ENCODE measurements at places on chromosomes 16 and 17. TPM values are rescaled to one million over a fixed set of nuclear protein-coding genes. Genes with fewer than 3 reads are reported as not detected.

MYH2 gene
- 0.37 TPM for total RNA-seq

PPY gene
- total RNA-seq: not detected

ADORA2B gene
- total RNA-seq: 1.9 TPM

ITGAD gene
- total RNA-seq: not detected

JPT1 gene
- total RNA-seq: 236 TPM

TEX14 gene
- total RNA-seq: 0.09 TPM

CTRB2 gene
- total RNA-seq: not detected

SMARCD2 gene
- 100 TPM for total RNA-seq

CCT6B gene
- total RNA-seq: 3.4 TPM

SLC9A5 gene
- 2.5 TPM for total RNA-seq

- DNase-seq: no peak
These were observed 4.5 kb downstream of the CD300C start for GRCh38 chr17:74541176-74542111.

- peak; percentile 80 for DNase-seq
These were observed 4.6 kb downstream of the SMCR8 start for GRCh38 chr17:18319604-18320256.

GRCh38 chr16:54462771-54463170, 176.2 kb upstream of the IRX3 start:
- DNase-seq: no peak

GRCh38 chr17:47964856-47965255, 6.1 kb upstream of the CDK5RAP3 start:
- DNase-seq: no peak

DNA sequence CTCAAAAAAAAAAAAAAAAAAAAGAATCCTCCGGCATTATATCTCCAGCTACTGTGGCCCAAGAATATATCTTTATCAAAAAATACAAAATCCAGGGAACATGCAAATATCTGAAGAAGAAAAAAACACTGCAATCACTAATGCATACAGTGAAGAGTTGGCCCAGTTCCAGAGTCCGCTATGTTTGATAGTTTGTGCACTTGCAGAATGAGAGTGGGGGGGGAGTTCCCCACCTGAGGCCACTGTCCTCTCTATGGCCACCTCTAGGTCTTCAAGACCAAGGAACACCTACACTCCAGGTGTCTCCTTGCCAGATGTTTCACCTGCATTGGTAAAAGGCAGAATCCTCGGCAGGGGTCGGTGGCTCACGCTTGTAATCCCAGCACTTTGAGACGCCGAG, 4.0 kb downstream of the ZNF785 start:
- DNase-seq: no peak

DNA sequence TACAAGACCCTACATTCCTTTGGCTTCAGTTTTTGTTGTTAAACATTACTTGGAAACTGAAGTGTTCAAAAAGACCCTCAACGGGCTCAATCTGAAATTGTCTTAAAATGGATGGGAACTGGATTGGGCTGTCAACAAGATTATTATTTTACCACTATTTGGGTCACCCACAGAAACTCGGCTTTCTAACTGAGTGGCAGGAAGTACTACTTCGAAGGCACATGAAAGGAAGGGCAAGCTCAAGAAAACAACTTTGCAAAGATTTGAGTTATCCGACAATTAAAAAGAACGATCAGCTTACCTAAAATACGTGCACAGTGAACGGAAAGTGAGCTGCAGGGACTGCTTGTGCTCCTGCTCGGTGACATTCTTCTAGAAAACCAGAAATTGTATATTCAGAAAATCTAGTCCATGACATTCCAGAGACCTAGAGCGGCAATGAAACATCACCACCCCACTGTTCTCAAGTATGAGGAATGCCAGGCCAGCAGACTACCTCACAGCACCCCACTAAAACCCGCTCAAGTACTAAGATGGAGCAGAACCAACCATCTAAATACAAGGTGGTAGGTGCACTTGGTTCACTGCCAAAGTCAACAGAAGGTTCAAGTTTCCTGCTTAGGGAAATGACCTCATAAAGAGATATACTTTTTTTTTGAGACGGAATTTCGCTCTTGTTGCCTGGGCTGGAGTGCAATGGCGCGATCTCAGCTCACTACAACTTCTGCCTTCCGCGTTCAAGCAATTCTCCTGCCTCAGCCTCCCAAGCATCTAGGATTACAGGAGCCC, 60.5 kb downstream of the ZZEF1 start:
- no peak for DNase-seq

DNA sequence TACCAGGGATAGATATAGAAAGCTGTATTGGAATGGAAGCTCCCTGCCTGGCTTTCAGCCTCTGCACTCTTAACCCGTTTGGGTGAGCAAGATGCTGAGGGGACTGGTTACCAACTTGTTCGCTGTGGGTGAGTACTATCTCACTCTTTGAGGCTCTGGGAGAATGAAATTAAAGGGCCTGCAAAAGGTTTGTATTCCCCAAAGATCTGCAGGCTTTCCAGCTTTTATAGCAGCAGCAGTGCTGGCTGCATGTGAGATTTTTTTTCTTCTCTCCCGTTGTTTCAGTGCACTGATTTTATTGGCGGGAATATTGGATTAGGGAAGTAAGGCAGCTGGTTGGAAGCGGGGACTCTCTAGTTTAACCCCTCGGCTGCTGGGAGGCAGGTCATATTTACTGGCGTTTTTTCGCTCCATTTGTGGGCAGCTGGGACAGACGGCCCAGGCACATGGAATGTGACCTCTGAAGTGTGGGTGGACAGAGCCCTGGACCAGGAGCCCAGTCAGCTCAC, 30.9 kb downstream of the C17orf75 start:
- DNase-seq: peak; percentile 49

DNA sequence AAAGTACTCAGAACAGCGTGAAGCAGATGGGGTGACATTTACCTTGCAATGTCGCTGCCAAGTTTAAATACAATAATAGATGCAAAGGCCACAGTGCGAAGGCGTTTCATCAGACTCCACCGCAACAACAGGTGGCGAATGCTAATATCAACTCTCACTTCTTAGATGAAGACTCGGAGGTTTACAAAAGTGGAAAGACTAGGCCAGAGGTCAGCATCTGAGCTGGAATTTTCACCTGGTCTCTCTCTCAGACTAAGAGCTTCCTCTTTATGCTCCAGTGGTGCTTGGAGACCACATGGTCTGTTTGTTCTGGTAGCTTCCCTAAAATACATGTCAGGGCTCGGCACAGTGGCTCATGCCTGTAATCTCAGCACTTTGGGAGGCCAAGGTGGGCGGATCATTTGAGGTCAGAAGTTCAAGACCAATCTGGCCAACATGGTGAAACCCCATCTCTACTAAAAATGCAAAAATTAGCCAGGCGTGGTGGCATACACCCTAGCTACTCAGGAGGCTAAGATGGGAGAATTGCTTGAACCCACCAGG, 169.1 kb downstream of the XYLT1 start:
- no peak for DNase-seq

GRCh38 chr17:48733632-48734328, 5.2 kb upstream of the HOXB13 start:
- peak; percentile 50 for DNase-seq

DNA sequence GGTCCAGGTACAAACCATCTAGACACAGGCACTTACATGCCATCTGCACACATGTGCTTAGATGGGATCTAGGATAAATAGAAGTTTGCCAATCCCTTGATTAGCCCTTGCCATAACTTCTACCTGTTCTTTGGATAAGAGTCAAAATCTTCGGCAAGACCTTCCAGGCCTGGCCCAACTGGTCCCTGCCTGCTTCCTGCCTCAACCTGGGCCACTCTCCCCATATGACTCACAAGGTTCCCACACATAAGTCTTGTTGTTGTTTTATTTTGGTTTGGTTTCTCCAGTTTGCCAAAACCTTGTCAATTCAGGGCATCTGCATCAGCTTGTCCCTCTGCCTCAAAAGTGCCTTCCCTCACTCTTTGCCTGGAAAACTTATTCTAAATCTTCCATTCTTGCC, 95.3 kb upstream of the XYLT1 start:
- no peak for DNase-seq

DNA sequence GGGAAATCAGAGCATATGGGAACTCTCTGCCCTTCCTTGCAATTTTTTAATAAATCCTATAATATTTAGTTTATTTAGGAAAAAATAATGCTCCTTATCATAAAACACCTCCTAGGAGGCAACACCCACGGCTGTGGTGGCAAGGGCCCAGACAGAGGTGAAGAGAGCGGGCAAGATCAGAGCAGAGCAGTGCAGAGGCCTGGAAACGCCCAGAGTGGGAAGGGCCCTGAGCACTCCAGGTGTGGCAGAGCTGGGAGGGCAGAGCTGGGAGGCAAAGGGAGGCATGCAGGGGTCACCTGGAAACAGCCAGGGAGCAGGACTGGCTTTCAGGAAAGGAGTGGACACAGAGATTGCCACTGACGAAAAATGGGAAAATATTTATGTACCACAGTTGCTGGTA, 17.3 kb downstream of the FBXO31 start:
- no peak for DNase-seq

DNA sequence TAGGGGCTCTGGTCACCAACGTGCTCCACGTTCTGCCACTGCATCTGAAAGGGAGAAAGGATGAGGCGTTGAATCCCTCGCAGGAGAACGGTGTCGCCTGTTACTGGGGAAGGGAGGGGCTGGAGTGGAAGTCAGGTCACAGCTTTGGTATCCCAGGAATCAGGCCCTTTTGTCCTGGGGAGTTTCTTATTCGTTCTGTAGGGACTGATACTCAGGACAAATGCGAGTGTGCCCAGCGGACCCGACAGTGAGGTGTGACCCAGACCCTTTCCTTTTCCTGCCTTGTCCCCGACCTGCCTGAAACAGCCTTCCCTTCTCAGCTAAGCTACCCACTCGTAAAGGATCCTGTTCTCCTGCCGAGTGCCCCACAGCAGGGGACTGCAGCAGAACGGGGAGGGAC, 177.5 kb downstream of the VPS53 start:
- peak; percentile 5 for DNase-seq

GRCh38 chr17:36899250-36900159, 37.8 kb upstream of the LHX1 start:
- peak; percentile 67 for DNase-seq

GRCh38 chr16:79571903-79572535, 28.5 kb downstream of the MAF start:
- DNase-seq: peak; percentile 58

GRCh38 chr17:69870091-69870530, 204.9 kb upstream of the KCNJ16 start:
- DNase-seq: peak; percentile 34

DNA sequence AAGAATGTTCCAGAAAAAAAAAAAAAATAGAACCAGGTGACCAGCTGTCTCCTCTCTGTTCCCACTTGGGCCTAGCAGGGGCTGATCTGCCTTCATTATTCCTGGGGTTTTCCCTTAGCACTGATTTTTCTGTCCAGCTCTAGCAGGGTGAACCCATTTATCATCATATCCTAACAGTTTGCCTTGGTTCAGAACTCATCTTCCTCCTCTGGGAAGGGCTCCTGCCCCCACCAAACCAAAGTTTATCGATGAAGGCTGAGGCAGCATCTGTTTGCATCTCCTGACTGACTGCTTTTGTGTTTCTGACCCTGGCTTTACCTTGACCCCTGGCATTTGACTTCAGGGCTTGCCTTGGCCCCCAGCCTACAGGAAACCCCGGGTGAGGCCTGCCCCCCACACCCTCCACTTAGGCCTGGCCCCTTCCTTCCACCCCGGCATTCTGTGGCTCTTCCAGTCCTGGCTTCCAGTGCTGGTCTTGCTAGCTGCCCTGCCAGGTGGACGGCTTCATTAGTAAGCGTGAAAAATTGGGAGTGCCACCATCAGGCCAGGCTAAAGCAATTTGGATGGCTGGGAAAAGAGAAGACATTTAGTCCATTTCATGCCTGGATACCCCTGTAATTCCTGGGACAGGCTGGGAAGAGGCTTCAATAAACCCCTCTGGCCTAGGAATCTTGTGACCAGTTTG, 164.9 kb downstream of the CCDC182 start:
- peak; percentile 38 for DNase-seq

DNA sequence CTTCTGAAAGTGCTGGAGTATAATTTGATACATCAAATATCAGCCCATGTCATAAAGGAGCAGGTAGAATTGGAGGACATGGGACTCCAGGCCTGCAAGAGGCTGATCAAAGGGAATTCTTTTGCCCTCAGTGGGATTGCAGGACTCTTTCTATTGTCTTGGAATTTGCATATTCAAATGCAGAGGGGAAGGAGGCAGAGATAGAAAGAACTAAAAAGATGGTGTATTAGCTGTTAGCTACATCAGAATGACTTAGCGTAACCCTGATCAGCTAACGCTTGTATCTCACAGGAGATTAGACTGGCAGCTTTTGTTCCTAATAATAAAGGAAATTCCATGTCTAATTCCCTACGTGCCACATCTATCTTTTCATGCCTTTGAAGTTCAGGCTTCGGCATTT, 1014.7 kb upstream of the RBFOX1 start:
- peak; percentile 61 for DNase-seq

DNA sequence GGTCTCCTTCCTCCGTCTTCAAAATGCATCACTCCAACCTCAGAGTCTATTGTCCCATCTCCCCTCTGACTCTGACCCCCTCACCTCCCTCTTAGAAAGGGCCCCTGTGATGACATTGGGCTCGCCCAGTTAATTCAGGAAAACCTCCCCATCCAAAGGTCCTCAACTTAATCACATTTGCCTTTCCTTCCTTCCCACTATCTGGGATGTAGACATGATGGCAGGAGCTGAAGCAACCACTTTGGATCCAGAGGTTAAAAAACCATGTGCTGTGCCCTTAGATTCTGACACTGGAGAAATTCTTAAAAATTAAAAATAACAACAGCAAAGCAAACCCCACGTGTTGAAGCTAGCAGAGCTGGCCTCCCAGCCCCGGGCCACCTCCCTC, 80.2 kb downstream of the ZDHHC7 start:
- DNase-seq: no peak

GRCh38 chr16:57178793-57179212, 7.0 kb downstream of the PSME3IP1 start:
- DNase-seq: peak; percentile 54

DNA sequence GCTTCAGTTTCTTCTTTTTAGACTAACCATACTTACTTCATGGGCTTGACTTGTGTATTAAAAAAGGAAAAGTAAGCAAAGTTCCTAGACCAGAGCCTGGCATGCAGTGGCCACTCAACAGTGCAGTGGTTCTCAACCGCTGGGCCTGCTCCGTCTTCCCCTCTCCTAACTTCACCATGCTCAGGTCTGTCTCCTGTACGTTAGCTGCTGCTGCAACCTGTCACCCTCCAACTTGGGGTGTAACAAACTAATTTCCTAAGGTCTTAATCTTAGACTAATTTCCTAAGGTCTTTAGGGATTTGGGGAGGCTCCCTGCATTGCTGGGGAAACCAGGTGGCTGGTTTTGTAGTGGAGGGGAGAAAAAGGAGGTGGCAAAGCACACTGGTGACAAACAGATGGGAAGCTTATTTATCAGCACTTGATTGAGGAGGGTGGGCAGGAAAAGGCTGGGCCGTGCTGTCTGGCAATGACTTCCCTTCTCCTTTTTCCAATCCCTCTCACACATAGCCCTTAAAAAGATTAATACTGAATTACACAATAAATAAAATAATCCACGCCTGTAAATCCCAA, 2.2 kb upstream of the ARL4D start:
- DNase-seq: no peak

DNA sequence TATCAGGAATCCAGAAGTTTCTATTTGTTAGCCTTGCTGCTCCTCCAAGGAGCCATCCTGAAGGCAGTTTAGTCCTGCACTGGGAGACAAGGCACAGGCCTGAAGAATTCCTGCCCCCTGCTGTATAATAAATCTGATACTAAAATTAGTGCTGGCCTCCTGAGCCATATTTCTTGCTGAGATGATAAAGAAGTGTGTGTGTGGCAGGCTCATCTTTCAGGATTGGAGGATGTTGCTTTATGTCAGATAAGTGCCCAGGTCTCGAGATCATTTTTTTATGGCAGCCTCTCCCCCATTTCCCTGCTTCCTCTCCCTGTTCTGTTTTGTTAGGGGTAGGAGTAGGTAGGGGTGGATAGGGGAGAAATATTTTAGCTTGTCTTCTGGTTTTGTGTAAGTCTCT, 26.0 kb downstream of the MSI2 start:
- DNase-seq: no peak

Data from neural progenitor cell (in vitro differentiated cells).